ENCODE measurements at places on chromosomes 6 and 20. TPM values are rescaled to one million over a fixed set of nuclear protein-coding genes. Genes with fewer than 3 reads are reported as not detected.

The HLA-DPA1 gene
- total RNA-seq = 155 TPM

The NRSN1 gene
- total RNA-seq = not detected

The ZKSCAN8 gene
- total RNA-seq = 12.7 TPM

The TRIM10 gene
- not detected for total RNA-seq

The B3GAT2 gene
- total RNA-seq = not detected

The EPB41L1 gene
- total RNA-seq = 21.9 TPM

The GABRR1 gene
- total RNA-seq = not detected

The MROH8 gene
- total RNA-seq = 0.08 TPM

The GUCA1A gene
- total RNA-seq = not detected

The ADGRF4 gene
- total RNA-seq = not detected

The CLVS2 gene
- 0.60 TPM for total RNA-seq

The PROCR gene
- 53.3 TPM for total RNA-seq

The POM121L2 gene
- total RNA-seq = not detected

The TMEM170B gene
- 0.57 TPM for total RNA-seq

The MOCS1 gene
- 8.5 TPM for total RNA-seq

The HLA-DRB5 gene
- 40.9 TPM for total RNA-seq

Measured in A375 (cell line).